ENCODE measurements at places on chromosomes 4 and X.

- no peak for DNase-seq
These were observed 978.3 kb upstream of the TENM3 start for GRCh38 chr4:181264893-181265292.

GRCh38 chr4:30728311-30728710 is 8.1 kb downstream of the PCDH7 start:
- DNase-seq = no peak

DNA sequence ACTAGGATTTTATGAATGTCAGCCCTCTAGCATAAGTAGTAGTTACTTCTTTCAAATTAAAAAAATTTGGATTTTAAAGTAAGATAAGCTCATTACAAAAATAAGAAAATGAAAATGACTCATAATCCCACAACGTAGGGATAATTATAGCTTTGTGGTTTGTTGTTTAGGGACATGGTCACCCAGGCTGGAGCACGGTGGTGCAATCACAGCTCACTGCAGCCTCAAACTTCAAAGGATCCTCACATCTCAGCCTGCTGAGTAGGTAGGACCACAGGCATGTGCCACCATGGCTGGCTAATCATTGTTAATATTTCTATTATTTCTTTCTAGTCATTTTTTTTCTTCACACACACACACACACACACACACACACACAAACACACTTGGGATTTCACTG is 57.6 kb downstream of the PLAC1 start:
- no peak for DNase-seq

DNA sequence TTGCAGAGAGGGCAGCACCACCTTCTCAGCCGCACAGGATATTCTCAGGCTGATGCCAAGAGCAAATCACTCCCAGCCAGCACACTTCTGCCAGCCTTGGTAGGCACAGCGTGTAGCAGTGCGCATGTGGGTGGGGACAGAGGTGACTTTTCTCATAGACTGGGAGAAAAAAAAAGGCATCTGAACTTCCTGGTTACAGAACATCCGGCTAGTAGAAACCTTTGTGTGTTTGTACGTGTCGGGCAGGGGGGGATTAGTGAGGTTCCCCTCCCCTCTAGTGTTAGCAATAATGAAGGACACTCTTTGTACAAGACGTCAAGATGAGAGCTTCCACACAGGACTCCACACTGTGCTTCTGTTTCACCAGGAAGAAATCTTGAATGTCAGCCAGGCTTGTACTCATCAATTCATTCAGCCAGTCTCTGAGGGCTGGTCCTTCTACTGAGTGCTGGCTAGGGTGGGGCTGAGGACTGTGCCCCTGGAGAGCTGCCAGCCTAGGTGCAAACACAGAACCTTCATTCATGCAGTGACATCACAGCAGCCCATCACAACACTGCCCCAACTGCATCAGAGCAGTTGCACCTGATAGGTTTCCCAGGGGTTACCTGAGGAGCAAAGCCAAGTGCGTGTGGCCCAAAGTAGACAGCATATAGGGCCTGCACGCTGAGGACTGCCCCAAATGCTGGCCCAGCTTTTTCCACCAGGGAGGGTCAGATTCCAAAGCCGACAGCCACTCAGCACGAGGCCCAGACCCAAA is 34.7 kb downstream of the SLC25A5 start:
- DNase-seq = no peak

- DNase-seq = no peak
These were observed 160 bp downstream of the LCORL start for GRCh38 chr4:18021470-18021719.

- DNase-seq = no peak
These were observed 42.8 kb upstream of the KLF3 start for GRCh38 chr4:38621028-38621684.

- no peak for DNase-seq
These were observed 593.2 kb downstream of the TMA16 start for GRCh38 chr4:164087733-164088132.

DNA sequence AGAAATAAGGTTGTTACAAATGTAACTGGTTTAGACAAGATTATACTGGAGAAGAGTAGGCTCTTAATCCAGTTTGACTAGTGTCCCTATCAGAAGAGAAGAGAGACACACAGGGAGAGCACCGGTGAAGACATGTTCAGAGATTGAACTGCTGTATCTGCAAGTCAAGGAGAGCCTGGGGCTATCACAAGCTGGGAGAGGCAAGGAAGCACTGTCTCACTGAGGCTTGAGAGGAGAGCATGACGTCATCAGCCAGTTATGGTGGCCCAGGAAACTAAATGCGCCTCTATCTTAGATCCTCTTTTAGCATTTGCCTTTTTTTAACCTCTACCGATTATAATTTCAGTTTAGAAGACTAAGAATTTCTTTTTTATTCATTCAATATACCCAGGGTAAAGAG is 583.4 kb downstream of the TRAM1L1 start:
- no peak for DNase-seq

- no peak for DNase-seq
These were observed 10.3 kb downstream of the GUCY1B1 start for GRCh38 chr4:155769090-155769489.

All from stimulated activated CD4-positive, alpha-beta T cell treated with anti-CD3 and anti-CD28 coated beads, Interleukin-15, amount 100 ng/mL, for 48 hours (primary cell).